ENCODE measurements at places on chromosomes 3 and 15. TPM values are rescaled to one million over a fixed set of nuclear protein-coding genes. Genes with fewer than 3 reads are reported as not detected.

POC1A gene
- 12.6 TPM for total RNA-seq

PPP1R2 gene
- total RNA-seq = 73.5 TPM

RGMA gene
- total RNA-seq = not detected

CCR5 gene
- not detected for total RNA-seq

SLC27A2 gene
- not detected for total RNA-seq

HDDC3 gene
- total RNA-seq = 12.0 TPM

NRG4 gene
- not detected for total RNA-seq

PSMD2 gene
- 555 TPM for total RNA-seq

P3H2 gene
- total RNA-seq = 0.79 TPM

PPP1R14D gene
- not detected for total RNA-seq

CHRNB4 gene
- not detected for total RNA-seq

SLC6A11 gene
- not detected for total RNA-seq

ATP13A3 gene
- total RNA-seq = 302 TPM

MYO5C gene
- total RNA-seq = 11.7 TPM

SLC22A14 gene
- 0.13 TPM for total RNA-seq

GOLGA8R gene
- total RNA-seq = 1.3 TPM

ZMAT3 gene
- total RNA-seq = 71.9 TPM

HRG gene
- total RNA-seq = not detected

UPK1B gene
- not detected for total RNA-seq

C3orf62 gene
- total RNA-seq = 2.1 TPM

CATSPER2 gene
- 2.1 TPM for total RNA-seq

APBA2 gene
- total RNA-seq = 30.1 TPM

PRTG gene
- total RNA-seq = 4.4 TPM

GPR87 gene
- total RNA-seq = not detected

KCNMB3 gene
- total RNA-seq = 1.6 TPM

C3orf38 gene
- total RNA-seq = 31.2 TPM

TGFBR2 gene
- total RNA-seq = 454 TPM

INKA1 gene
- total RNA-seq = 5.8 TPM

DISP2 gene
- total RNA-seq = 0.27 TPM

SIDT1 gene
- 0.27 TPM for total RNA-seq

PTPN9 gene
- total RNA-seq = 29.1 TPM

IQCH gene
- 2.4 TPM for total RNA-seq

TWF2 gene
- 124 TPM for total RNA-seq

MORC1 gene
- total RNA-seq = not detected

XCR1 gene
- not detected for total RNA-seq

SNTN gene
- not detected for total RNA-seq

MME gene
- total RNA-seq = 25.8 TPM

SOX14 gene
- total RNA-seq = not detected

MITF gene
- total RNA-seq = 4.0 TPM

CXCR6 gene
- not detected for total RNA-seq

GREM1 gene
- 0.07 TPM for total RNA-seq

FHIT gene
- 2.5 TPM for total RNA-seq

NANOGP8 gene
- not detected for total RNA-seq

CADM2 gene
- total RNA-seq = 0.07 TPM

ACTRT3 gene
- 5.6 TPM for total RNA-seq

GOLGA8T gene
- total RNA-seq = not detected

B2M gene
- total RNA-seq = 2,058 TPM

PDCD7 gene
- total RNA-seq = 27.4 TPM

DUOXA1 gene
- not detected for total RNA-seq

SPINK8 gene
- not detected for total RNA-seq

SKOR1 gene
- total RNA-seq = 0.07 TPM

IL5RA gene
- total RNA-seq = not detected

PLXNB1 gene
- 26.7 TPM for total RNA-seq

LINGO1 gene
- total RNA-seq = not detected

TGM5 gene
- total RNA-seq = not detected

ZPLD1 gene
- total RNA-seq = not detected

GATA2 gene
- 38.3 TPM for total RNA-seq

B3GNT5 gene
- total RNA-seq = 38.2 TPM

CCDC80 gene
- 9.2 TPM for total RNA-seq
